ENCODE measurements at places on chromosomes 4 and X.

GRCh38 chrX:154468217-154468616 lies 10.1 kb downstream of the PLXNA3 start:
- no peak for DNase-seq

GRCh38 chr4:68466751-68467150 lies 19.5 kb downstream of the TMPRSS11E start:
- DNase-seq = no peak

DNA sequence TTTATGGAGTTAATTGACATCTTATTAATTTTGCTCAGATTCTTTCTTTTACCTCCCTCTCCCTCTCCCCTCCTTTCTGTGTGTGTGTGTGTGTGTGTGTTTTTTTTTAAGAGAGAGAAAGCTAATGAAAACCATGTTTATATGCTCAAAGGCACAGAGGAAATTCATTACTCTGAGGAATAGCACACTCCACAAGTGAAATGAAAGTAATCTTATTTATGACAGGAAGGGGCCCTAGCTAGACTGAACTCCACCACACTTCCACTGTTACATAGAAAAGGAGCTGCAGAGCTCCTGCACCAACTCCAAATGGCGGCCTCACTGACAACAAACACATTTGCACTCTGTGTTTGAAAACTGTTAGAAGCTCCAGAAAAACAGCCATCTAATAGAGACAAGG lies 150.6 kb downstream of the RASL11B start:
- DNase-seq = no peak

- no peak for DNase-seq
Observed at GRCh38 chrX:23773601-23774175, 9.3 kb upstream of the SAT1 start.

DNA sequence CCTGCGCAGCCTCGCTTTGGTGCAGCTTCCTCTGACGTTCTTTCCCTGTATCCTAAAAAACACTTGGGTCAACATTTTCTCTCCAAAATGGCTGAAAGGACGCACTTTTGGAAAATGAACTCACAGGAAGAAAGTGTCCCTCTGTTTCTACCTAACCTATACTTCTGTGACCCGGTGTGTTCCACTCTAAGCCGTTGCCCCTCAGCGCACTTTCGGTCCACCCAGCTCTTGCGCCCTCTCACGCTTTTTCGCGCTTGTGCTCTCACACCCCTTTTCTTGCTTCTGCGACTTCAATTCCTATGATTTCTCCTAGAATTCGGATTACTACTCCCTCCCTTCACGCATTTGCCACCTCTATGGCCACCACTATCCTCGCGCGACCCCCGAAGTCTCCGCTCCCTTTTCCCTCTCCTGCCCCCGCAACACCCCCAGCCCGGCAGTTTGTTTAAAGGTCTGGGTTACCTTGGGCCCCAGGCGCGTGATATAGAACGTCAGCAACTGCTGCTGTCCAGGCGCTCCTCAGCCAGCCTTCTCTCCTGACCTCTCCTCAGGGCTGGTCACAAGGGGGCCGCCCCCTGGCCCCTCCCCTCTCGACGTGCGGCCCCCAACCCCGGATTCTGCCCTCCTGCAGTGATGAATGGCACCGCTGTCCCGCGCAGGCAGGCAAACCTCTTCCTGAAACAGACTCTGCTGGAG lies at the start of gene USP51:
Gene USP51, minus strand, starts transcription at position 535 of the 696 bp plus-strand sequence. CDS start 909 bp downstream, outside the sequence.
- peak; percentile 6 for DNase-seq

- peak; percentile 74 for DNase-seq
Observed at GRCh38 chr4:2469192-2469984, 482 bp downstream of the RNF4 start.

GRCh38 chrX:38183596-38183995 lies 37.1 kb downstream of the SRPX start:
- DNase-seq = no peak

- no peak for DNase-seq
Observed at GRCh38 chr4:112938461-112939058, 110.9 kb upstream of the ANK2 start.

GRCh38 chr4:155248002-155248896 lies 39.8 kb downstream of the NPY2R start:
- DNase-seq = no peak

Measured in stimulated activated CD4-positive, alpha-beta T cell treated with anti-CD3 and anti-CD28 coated beads, Interleukin-4, amount 100 ng/mL, for 4 hours (primary cell).